ENCODE measurements at places on chromosomes 12 and 14.

- no peak for DNase-seq
Measured at GRCh38 chr12:69610126-69610525, 581 bp downstream of the LRRC10 start.

DNA sequence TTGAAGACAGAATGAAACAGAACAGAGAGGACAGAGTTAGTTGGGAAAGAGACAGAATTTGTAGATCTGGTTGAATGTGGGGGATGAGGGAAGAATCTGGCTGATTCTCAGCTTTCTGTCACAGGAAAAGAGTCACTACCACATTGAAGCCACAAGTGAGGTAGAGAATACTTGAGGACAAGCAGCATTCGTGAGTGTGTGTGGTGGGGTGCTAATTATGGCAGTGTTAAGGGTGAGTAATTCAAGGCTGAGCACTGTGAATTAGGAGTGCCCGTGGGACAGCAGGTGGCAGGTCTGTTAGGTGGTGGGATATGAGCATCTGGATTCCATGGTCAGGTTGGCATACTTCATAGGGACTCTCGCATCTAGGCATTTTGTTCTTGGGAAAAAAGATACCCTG, 347.4 kb upstream of the PRICKLE1 start:
- no peak for DNase-seq

DNA sequence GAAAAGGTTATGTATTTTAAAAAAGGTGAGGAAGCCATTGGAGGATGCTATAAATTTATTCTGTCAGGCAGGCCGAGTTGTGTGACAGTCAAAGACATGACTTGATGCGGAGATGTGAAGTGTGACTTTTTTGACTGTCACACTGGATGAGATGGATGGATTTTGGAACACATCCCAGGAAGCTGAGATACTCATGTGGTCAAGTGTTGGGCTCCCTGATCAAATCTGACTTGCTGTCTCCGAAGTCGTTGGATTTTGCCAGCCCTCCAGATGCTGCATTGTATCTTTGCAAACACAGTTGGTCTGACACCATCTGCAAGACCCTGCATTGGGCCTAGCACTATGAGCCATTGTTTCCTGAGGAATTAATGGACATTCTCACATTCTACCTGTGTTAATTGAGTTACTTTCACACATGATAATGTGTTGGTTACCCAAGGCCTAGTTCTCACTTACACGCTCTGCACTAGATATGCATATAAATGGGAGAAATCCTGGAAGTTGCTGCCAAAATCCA, 204.0 kb upstream of the PRKD1 start:
- no peak for DNase-seq

- DNase-seq = no peak
Measured at GRCh38 chr12:53101931-53102781, 1.1 kb upstream of the SOAT2 start.

GRCh38 chr12:62966990-62967506, 32.1 kb upstream of the PPM1H start:
- DNase-seq = no peak

DNA sequence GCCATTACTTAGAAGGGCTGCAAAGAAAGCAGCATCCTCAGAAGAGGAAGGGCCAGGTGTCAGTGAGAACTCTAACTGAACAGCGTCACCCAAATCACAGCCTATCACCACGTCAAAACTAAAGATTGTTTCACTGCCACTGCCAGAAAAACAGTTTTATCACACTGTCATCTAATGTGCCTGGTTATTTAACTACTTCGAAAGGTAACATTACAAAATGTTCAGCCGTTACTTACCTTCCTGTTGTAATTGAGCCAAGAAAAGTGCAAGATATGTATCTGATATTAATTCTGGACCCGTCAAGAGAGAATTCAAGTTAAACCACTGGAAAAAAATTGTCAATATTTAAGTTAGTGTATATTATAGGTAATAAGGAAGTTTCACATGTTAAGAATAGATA, 17.9 kb downstream of the ATXN3 start:
- no peak for DNase-seq

DNA sequence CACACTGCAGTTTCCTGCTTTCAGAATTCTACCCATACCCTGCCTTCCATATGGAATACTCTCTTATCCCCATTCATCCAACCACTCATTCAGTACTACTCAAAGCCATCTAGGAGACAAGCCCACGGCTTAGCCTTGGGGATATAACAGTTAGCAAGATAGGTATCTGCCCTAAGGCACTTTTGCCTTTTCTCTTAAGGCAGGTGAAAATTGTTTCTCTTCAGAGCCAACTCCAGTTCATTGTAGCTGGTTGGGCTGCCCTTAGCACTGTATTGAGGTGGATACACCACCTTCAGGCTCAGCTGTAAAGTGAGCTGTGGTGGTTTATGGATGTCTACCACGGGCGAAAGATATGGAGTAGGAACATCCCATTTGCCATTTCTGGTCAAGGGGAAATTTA, 729.7 kb upstream of the TBX3 start:
- no peak for DNase-seq

- no peak for DNase-seq
Measured at GRCh38 chr12:28367993-28368392, 177.7 kb downstream of the CCDC91 start.

- no peak for DNase-seq
Measured at GRCh38 chr12:103596981-103597380, 9.9 kb downstream of the STAB2 start.

GRCh38 chr12:108457006-108457733, 57.9 kb upstream of the FICD start:
- DNase-seq = no peak

DNA sequence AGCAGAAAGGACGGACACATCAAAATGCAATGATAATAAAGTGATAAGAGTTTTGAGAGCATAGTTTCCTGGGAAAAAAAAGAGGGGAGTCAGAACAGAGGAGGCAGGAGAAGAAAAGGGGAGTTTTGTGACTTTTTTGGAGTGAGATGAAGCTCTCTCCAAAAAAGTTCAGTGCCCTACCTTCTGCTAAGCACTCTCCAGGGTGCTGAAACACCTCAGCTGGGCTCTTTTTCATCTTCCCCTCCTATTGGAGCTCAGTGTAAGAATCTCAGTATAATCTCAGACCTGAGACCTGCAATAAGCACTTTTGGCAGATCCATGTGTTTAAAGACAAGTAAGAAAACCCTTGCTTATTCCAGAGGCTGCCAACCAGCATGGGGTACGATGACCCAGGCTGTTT, 58.9 kb upstream of the SRRM4 start:
- DNase-seq = no peak

DNA sequence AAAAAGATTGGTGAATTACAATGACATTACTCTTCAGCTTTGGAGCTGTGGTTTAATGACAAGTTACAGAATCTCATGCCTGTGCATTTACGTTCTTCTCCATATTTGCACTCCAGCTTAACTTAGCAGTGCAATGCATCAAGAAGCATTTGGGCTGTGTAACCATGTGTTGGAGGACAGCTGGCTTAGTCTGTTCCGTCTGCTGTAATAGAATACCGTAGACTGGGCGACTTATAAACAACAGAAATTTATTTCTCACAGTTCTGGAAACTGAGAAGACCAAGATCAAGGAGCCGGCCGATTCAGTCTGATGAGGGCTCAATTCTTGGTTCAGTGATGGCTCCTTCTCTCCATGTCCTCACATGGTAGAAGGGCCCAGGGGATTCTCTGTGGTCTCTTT, 943.5 kb downstream of the BCL11B start:
- DNase-seq = no peak

DNA sequence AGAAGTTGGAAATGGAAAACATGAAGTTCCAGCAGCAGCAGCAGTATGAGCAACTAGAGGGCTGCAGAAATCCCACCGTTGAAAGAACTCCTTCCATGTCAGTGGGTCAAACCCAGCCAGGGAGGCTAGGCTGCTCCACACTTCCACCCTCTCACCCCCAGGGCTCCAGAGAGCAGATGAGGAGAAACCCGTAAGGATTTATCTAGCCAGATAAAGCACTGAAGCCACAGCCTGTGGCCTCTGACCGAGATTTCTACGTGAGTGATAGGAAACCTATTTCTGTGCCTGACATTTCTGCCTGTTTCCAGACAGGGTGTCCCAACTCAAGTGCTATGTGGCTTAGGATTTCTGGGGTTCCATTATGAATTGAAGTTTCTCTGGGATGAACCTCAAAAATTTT, 100.0 kb upstream of the EEA1 start:
- DNase-seq = no peak

DNA sequence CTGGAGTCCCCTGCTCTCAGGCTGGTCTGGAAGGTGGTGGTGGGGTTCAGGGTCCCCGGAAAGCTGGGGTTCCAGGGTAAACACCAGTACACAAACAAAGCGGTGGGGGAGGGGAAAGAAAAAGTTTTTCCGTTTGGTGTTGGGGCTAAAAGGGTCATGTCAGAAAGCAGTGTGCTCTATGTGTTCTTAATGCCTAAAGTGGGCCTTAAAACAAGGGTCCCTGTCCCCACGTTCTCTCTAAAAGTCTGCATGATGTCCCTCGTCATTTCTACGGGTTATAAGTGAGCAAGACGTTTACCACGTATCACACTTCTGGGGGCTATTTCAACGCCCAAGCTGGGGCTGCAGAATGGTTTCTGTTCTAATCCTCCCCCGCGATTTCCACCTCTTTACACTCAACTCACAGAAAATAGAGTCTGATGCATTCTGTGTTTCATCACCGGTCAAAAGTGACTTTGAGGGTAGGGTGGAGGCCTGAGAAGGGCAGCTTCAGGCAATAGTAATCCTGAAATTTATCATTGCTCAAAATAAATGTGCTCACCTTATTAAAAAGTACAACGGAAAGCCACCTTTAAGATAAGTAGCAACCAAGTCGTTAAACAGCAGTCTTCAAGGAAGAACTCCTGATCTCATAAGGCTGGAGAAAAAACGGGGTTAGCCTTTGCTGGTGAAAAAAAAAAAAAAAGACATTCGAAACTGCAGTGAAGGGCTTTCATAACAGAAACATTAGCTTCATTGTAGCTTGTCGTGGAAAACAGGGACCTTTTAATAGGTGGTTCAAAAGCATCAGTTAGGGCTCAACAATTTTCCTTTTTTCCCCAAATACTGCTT, 63.9 kb upstream of the PTGR2 start:
- DNase-seq = peak; percentile 74

DNA sequence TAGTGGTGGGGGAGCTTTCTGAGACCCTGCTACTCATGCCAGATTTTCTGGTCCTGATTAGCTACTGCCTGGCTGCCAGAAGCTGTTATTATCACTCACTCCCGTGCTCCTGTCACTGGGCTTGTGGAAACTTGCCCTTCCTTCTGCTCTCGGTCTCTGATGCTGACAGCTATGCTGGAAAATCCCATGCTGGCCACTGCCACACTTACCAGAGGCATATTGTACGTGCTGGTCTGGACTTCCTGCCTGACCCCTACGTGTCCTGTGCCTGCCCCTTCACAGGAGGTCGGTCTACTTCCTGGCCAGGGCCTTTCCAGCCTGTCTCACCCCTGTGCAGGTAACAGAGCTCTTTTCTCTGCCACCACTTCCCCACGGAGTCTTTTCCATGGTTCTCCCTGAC, 149.4 kb upstream of the PLEKHG7 start:
- DNase-seq = no peak

- no peak for DNase-seq
Measured at GRCh38 chr14:98890556-98891340, 381.2 kb downstream of the BCL11B start.

- DNase-seq = peak; percentile 53
Measured at GRCh38 chr14:20657216-20658211, 16.0 kb upstream of the OR6S1 start.
